ENCODE measurements at places on chromosomes 5 and 9. TPM values are rescaled to one million over a fixed set of nuclear protein-coding genes. Genes with fewer than 3 reads are reported as not detected.

Gene PHF24
- under 0.01 TPM for total RNA-seq

Gene PCDHB14
- total RNA-seq: 7.1 TPM

Gene CCDC171
- total RNA-seq: 30.7 TPM

Gene CA9
- total RNA-seq: not detected

Measured in uterus (tissue), 4 donors.